A172 (cell line): ENCODE measurements at places on chromosomes 1 and 21.
A peak's percentile ranks its signal among the peaks of the same experiment; 100 is the strongest.

DNA sequence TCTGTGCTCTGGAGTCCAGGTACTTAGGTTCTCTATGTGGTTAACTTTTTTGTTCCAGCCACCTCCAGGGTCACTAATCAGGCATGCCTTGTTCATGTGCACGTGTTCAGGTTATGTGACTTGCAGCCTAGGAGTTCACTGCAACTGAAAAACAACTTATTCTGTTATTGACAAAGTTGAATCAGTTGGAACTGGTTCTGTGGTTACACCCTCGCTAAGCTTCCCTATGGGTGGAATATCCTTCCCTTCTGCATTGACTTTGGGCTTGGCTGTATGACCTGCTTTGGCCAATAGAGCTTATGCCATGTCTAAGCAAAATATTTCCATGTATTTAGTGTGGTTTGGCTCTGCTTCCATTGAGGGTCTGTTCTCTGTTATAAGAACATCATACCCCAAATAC, 66.0 kb upstream of the DNAH14 start:
- DNase-seq = no peak

GRCh38 chr1:179996099-179996498, 41.5 kb downstream of the CEP350 start:
- DNase-seq = no peak

DNA sequence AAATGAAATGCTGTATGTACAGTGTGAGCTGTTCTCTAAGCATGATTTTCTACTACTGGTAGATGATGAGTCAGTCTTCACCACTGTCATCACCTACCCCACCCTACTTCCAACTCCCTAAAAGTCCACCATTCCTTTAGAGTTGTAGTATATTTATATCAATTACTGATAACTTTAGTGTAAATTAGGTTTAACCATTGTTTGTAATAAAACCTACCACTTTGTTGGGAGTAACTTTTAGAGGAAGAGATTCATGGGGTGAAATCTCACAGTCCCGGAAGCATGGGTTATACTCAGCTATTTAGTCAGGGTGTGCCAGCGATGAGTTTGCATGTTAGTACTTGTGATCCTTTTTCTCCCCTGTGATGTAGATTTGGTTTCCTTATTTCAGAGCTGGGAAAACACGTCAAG, 17.1 kb downstream of the MORC3 start:
- peak; percentile 85 for DNase-seq

GRCh38 chr1:174789399-174789798, 210.3 kb upstream of the CACYBP start:
- peak; percentile 74 for DNase-seq

GRCh38 chr1:223834660-223835263, 11.0 kb downstream of the TP53BP2 start:
- no peak for DNase-seq

- no peak for DNase-seq
These were observed 27.3 kb downstream of the TMEM200B start for GRCh38 chr1:29096231-29096886.

- no peak for DNase-seq
These were observed 5.1 kb upstream of the SSR2 start for GRCh38 chr1:156025876-156026275.
